RPMI8226 (cell line): ENCODE measurements at places on chromosomes 2 and 18.
A peak's percentile ranks its signal among the peaks of the same experiment; 100 is the strongest.

DNA sequence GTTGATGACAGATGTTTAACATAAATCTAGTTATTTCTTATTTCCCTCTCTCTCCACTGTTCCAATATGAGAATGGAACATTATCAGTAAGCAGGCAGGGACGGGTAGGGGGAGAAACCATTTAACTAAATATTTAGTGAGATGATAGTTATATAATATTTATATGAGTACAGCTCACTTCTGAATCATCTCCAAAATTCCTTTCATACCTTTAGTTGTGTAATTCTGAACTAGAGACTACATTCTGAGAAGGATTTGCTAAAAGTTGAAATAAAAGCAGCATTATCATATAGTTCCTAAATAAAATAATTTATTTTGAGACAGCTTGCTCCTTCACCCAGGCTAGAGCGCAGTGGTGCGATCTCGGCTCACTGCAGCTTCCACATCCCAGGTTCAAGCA, 41.4 kb downstream of the B4GALT6 start:
- no peak for DNase-seq

DNA sequence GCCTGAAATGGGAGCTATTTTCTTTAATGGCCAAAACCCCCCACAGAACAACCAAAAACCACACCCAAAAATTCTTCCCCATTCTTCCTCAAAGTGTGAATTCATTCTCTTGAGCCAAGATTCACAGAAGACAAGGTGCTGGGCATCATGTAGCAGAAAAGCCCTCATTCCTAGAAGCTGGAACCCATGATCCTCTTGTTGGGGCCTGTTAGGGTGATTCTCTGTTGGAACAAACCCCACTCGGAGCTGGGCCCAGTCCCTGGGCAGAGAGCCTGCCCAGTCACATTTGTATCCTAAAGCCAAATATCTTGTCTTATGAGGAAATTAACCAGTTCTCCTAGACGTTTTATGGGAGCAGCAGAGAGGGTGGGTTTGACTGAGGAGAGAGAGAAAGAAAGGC, 22.8 kb upstream of the VPS4B start:
- DNase-seq = no peak

GRCh38 chr2:225037415-225038230, 4.6 kb downstream of the DOCK10 start:
- no peak for DNase-seq

- no peak for DNase-seq
These were observed 39.5 kb downstream of the ORC4 start for GRCh38 chr2:147980940-147981528.

GRCh38 chr2:36373149-36373926, 17.8 kb downstream of the CRIM1 start:
- no peak for DNase-seq

- no peak for DNase-seq
These were observed 322.9 kb upstream of the HS6ST1 start for GRCh38 chr2:128641421-128642080.

DNA sequence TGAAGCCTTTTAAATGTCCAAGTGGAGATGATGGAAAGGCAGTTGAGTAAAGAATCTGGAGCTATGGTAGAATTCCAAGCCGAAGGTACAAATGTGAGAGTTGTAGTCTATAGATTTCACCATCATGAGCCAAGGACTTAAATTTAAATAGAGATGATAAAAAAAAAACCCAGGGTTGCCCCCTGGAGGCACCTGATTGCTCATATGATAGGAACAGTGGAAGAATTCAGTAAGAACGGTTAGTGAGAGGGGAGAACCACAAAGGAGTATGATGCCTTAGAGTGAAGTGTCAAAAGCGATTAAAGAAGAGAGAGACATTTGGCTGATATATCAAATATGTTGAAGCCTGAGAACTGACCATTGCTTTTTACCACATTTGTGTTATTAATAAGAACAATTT, 11.9 kb downstream of the NYAP2 start:
- no peak for DNase-seq

DNA sequence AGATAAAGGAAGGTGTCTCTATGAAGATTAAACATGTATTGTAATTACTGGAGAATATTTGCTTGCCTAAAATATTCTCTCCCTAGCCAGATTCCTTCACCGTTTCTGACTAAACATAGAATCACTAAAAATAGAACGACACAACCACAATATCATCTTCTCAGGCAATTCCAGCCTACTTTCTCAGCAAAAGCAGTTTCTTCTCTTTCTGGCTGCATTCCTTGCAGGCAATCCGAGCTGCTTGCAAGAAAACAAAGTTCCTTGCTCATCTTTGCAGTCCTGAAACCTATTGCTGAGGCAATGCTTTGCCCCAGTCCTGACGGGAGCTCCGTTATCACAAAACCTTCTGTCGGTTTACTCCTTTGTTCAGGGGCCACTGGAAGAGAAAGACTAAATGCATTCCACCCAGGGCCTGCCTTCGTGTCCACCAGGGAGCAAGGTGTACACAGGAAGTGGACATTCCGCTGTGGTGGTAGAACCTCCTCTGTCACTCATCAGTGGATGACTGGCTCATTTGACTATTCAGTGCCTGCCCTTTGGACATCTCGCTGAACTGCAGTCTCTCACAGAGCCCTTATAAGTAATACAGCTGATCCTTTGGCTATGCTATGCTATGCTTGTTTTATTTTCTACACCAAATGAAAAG, 239.2 kb upstream of the DOK6 start:
- DNase-seq = peak; percentile 45

DNA sequence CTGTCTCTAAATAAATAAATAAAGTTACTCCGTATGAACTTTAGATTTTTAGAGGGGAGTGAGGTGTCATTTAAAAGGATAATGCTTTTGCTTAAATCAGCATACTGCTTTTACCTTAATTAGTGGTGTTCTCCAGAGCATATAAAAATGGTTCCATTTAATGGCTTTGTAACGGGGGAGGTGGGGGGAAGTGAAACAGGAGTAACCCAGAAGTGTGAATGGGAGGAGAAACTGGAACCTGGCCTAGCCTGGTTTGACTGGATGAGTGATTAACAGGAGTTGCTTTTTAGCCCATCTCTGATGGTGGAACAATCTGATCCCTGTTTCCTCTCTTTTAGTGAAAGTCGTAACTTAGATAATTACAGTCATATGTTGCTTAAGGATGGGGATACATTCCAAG, 1.6 kb downstream of the CNDP2 start:
- DNase-seq = peak; percentile 55

- peak; percentile 21 for DNase-seq
These were observed 119.0 kb upstream of the SYT4 start for GRCh38 chr18:43396266-43396665.

DNA sequence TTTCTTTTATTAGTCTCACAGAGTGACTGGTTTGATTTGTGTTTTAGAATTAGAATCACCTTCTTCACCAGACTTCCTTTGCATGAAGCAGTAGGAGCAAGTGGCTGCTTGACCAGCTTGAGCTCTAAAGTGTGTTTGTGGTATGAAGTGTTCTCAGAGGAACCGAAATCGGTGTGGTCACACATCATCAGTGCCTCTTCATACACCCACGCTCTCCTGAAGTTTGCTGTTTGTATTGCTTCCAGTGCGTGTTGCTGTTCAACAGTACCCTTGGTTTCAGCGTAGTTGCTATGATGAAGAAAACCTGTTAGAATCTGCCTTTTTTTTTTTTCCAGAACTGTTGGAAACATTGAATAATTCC, 77.9 kb downstream of the LIMS1 start:
- DNase-seq = no peak

GRCh38 chr2:157922336-157922735, 46.2 kb upstream of the ACVR1 start:
- DNase-seq = no peak

DNA sequence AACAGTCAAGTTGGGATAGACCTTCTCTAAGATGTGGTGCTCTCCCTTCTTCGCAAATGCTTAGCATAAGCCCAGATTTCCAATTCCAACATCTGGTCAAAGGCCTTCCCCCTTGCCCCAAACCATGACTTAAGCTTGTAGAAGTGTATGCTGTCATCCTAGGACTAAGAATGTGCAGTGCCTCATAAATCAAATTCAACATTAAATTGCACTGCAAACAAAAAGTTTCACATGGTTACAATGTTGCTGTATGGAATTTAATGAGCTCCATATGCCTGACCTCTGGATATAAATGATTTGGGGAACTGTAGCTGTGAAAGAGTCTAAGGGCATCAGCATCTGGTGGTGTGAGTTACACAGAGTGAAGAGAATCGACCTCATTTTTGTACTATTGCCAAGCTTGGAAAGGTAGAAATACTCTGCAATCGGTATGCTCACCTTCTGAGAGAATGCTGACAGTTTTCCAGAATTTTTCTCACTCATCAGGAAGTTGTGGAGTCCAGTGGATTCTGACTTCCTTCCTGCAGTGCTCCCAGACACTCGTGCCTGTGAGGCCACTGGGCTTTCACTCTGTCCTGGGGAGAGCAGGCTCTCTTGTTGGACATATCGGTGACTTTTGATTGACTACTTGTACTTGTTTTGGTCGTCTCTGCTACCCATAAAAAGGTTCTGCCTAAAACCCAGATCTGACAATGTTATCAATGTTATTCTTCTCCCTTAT, 40.6 kb downstream of the FASTKD2 start:
- no peak for DNase-seq

DNA sequence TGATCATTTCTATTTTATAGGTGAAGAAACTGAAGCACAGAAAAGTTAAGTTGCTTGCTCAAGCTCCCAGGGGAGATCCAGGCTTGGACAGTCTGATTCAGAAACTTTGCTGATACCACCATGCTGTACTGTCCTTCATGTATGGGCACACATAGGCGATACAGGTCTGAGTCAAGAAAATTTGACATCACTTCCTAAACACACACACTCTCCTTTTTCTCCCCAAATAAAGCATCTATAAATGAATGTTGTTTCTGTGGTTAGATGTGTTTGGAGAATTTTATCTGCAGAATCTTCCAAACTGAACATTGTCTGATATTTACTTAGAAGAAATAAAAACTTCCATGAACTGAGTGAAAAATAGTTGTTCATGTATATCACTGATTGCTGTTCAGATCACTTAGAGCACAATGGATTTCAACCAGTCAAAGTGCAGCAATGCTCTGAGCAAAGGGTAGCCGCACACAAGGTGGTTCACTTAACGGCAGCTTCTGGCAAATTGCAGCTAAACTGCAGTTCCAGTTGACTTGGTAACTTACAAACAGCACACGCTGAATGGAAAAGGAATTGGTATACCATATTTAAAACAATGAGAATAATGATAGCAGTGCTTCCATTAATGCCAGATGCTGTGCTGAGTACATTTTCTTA, 10.0 kb upstream of the AGFG1 start:
- DNase-seq = no peak

DNA sequence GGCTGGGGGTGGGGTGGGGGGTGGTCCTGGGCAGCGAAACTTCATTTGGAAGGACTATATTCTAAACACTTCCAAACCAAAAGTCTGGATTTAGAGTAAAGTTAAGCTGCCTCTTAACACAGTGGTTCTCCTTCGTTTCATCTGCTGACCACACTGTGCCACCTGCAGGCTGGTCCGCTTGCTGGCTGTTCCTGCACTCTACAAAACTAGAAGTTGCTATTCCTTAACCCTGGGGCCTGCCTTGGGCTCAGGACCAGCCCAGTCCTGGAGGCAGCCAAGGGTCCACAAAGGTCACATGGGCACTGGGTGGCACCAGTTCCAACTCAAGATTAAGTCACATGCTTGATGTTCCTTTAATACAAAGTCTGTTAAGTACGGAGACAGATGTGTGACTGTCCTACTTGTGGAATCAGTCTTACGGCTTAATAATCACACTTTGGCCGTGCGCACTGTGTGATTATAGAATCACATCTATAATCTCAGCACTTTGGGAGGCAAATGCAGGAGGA, 195.4 kb downstream of the FAM210A start:
- peak; percentile 49 for DNase-seq

- peak; percentile 57 for DNase-seq
These were observed 652 bp downstream of the PPM1B start for GRCh38 chr2:44169155-44169898.

DNA sequence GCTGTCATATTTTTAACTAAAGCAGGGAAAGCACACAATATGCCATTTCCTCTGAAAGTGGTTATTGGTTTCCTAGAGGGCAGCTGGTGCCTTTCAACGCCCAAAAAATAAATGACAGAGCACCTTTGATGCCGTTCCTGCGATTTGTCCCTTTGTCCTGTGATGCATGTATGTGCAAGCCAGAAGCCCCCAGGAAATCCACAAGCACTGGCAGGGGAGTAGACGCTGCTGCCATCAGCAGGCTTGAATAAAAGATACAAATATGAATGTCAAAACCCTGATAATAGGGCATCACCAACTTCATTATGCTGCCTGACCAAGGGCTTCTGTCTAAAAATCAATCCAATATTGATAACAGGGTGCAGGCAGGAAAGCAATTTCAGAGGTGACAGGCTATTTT, 246.1 kb downstream of the FBXO15 start:
- no peak for DNase-seq

- DNase-seq = no peak
These were observed 66.5 kb downstream of the ABI2 start for GRCh38 chr2:203394519-203395227.

- no peak for DNase-seq
These were observed 6.3 kb downstream of the TNFAIP6 start for GRCh38 chr2:151363709-151364108.

DNA sequence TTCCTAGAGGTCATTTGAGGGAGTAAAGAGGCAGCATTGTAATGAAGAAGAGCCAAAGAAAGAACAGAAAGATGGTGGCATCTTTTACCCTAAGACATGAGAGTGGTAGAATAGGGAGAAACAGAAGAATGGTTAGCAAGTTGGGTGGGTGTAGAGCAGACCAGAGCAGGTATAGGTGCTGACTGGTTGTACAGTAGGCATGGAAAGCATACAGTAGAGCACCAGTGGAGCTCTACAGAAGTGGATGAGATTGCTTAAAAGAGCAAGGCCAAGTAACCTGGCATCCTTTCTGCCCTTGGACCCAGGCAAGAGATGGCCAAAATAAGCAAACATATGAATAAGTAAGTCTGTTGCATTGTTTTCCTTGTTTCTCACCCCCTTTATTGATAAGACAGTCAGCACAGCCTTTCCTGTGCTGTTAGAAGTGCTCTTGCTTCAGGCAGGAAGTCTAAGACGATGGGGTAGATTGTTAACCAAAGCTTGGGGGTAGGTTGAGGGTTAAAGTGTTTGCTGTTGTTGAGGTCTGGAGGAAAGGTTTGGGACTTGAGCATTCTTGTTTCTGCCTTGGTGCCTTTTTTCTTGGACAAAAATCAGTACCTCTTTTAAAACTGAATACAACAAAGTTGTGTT, 76.9 kb downstream of the DIS3L2 start:
- no peak for DNase-seq

DNA sequence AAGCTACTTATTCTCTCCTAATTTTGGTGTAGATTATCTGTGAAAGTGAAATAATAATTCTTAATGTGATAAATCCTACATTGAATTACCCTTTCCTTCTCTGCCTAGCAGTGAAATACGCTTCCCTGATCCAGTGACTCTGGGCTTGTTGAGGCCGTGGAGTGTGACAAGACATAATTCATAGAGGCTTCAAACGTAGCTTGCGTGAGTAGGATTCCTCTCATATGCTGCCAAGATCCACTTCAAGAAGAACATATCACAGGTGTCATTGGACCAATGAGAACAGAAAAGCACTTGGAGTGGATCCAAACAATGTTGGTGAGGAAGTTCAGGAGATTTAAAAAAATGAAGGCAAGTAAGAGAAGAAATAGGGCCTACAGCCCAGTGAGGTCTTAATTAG, 221.3 kb upstream of the TMEFF2 start:
- no peak for DNase-seq
